ENCODE measurements at places on chromosomes 16 and 17.

GRCh38 chr17:73249700-73250099 is 12.0 kb downstream of the CPSF4L start:
- no peak for DNase-seq

GRCh38 chr17:82085031-82085861 is 12.8 kb downstream of the FASN start:
- DNase-seq = no peak

GRCh38 chr17:75738218-75738802 is 17.1 kb downstream of the ITGB4 start:
- no peak for DNase-seq

DNA sequence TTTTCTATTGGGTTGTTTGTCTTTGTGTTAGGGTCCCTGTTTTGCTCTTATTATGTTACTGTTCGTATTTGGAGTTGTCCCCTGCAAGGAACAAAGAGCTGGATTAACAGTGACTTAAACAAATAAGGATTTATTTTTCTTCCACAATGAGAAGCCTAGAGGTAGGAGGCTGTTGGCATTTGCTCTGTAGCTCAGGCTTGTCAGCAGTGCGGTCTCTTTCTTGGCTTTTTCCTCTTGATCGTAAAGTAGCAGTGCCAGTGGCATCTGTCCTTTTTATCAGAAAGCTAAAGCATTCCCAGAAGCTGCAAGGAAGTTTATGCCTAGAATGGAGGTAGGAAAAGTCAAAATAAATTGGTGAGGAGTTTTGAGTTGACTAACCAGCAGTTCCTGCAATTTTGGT is 154.1 kb downstream of the HS3ST4 start:
- DNase-seq = no peak

GRCh38 chr16:15976929-15977637 is 27.7 kb downstream of the ABCC1 start:
- DNase-seq = no peak

DNA sequence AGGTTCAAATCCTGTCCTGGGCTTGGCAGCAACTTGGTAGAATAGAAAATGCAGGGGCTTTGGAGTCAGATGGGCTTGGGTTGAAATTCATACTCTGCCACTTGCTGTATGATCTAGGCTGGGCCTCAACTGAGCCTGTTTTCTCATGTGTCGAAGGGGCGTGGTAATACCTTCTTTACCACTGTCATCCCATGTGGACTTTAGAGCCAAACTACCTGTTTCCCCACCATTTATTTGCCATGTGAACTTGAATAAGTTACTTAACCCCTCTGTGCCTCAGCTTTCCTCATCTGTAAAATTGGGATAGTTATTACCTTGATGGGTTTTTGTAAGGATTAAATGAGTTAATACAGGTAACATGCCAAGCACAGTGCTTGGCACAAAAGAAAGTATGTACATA is 106.0 kb downstream of the COPRS start:
- DNase-seq = no peak
